ENCODE measurements at places on chromosomes 3 and 15.

GRCh38 chr3:122665881-122666280 is 14.8 kb upstream of the PARP14 start:
- DNase-seq = no peak

- DNase-seq = no peak
Measured at GRCh38 chr3:149648525-149648924, 9.3 kb downstream of the WWTR1 start.

- DNase-seq = no peak
Measured at GRCh38 chr3:39106851-39107387, 508 bp downstream of the GORASP1 start.

DNA sequence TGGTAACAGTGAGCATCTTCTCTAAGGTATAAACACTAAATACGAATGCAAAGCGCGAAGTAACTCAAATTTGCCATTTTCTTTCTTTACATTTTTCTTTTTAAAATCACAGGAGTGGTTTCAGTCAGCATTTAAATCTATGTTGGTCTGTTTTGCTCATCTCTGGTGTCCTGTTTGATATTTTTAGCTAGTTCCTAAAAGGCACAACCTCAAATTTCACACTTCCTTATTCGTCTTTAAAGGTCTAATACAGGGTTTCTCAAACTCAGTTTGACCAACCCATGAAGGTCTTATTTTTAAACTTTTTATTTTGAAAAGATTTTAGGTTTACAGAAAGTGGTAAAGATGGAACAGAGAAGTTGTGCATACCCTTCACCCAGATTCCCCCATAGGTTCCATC is 201.1 kb downstream of the MAGI1 start:
- no peak for DNase-seq

GRCh38 chr3:45912435-45912834 is 26.1 kb downstream of the CCR9 start:
- DNase-seq = no peak

- DNase-seq = no peak
Measured at GRCh38 chr3:71753701-71754609, at the start of gene GPR27. GPR27 (plus strand) TSS chr3:71753855; CDS start chr3:71754050, 195 bp downstream.

- peak; percentile 34 for DNase-seq
Measured at GRCh38 chr3:195859061-195859845, 47.5 kb upstream of the MUC4 start.

DNA sequence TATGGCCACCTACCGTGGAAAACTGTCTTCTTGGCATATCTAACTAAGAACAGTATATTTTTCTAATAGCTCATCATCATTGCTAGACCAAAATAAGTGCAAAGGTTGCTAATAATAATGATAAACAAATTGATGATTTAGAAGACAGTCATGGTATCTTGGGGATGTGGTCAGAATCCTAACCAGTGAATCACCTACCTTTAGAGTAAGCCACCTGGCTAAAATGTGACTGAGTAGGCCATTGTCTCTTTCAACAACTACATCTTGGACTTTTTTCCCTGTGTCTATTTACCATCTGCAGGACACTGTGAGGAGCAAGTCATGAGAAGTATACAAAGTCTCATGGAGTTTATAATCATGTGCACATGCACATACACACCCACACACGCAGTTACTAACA is 273.5 kb upstream of the SEMA6D start:
- no peak for DNase-seq

GRCh38 chr3:116453666-116454346 is 8.5 kb upstream of the LSAMP start:
- DNase-seq = no peak

GRCh38 chr3:173397161-173398110 is at the start of gene NLGN1:
NLGN1 (plus strand) TSS chr3:173397744.
- DNase-seq = peak; percentile 74

DNA sequence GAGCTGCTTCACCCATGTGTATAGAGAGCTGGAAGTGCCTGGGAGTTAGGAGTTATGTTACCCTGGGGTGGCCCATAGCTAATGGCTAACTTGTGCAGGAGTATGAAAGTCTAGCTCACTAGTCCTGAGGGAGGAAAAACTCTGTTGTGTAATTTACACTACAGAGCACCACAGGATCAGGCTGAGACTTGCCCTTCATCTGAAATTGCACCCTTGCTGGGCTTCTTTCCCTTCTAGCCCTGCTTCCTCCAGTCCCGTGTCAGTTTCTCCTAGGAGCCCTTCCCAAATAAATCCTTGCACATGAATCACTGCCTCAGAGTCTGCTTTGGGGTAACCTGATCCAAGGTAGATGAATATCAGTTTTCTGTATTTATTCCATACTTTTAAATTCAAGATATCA is 40.0 kb downstream of the CTXND1 start:
- DNase-seq = no peak

DNA sequence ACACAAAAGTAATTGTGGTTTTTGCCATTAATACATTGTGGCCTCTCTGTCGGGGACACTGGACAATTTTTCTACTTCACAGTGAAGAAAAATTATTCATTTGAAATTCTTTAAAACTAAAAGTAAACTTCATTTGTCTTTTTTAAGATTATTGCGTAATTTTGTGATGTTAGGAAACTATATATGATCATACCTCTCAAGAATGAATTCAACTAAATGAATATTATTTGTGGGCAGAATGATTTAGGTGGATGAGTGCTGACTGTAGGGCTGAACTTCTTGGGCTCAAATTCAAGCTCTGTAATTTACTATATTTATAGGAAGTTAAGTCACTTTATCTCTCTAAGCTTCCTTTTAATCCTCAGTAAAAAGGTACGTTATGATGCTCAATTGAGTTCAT is 441.2 kb downstream of the ROBO1 start:
- no peak for DNase-seq

DNA sequence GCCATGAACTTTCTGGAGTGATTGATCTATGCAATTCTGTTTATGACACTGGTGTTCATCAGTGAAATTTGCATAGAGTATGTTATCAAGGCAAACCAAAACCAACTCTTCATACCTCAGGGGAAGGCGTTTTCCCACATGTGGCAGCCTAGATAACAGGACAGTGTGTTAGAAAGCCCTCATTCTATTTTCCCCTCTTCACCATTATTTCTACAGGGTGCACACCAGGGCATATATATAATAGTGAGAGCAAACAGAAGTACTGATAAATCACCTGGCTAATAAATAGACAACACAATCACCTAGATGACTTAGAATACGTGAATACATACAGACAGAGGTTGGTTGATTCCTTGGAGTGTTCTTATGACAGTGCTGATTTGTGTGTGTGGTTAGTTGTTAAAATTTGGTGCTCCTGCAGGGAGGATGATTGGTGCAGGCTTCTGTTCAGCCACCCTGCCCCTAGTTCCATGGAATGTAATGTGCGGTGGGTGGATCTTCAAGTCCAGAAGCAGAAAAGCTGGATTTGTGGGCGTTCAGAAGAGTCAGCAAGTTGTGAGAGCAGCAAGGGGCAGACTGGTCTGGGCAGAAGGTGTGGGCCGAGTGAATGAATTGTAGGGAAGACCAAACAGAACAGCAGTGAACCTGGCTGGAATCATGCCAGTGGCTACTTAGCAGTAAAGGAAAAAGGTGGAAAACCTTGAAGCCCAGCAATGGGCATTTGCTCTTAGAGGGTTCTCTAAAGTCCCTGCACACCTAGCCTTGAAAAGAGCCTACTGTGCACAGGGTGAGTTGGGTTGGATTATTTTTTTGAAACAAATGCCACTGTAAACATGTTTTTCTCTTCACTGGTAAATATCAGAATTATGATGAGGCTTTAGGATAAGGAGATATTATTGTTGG is 11.7 kb upstream of the RARRES1 start:
- DNase-seq = no peak
